ENCODE measurements at places on chromosomes 3 and 15. TPM values are rescaled to one million over a fixed set of nuclear protein-coding genes. Genes with fewer than 3 reads are reported as not detected.

EXD1 gene
- total RNA-seq, result not detected

SV2B gene
- 0.56 TPM for total RNA-seq

CPNE9 gene
- total RNA-seq, result not detected

CHAC1 gene
- 36.1 TPM for total RNA-seq

CCDC33 gene
- not detected for total RNA-seq

GPR160 gene
- total RNA-seq, result 0.75 TPM

ARMC8 gene
- total RNA-seq, result 28.6 TPM

STAC gene
- total RNA-seq, result 0.33 TPM

OR5K2 gene
- not detected for total RNA-seq

SLC24A1 gene
- total RNA-seq, result 1.9 TPM

ARHGAP31 gene
- total RNA-seq, result 29.9 TPM

UROC1 gene
- not detected for total RNA-seq

GNAT1 gene
- not detected for total RNA-seq

TMEM158 gene
- not detected for total RNA-seq

ZNF80 gene
- not detected for total RNA-seq

Data from right atrium auricular region (tissue), 2 donors.